Brain microvascular endothelial cell (primary cell): ENCODE measurements at places on chromosomes 2 and 18.
A peak's percentile ranks its signal among the peaks of the same experiment; 100 is the strongest.

- no peak for DNase-seq
Measured at GRCh38 chr2:43045866-43046265, 180.5 kb downstream of the ZFP36L2 start.

DNA sequence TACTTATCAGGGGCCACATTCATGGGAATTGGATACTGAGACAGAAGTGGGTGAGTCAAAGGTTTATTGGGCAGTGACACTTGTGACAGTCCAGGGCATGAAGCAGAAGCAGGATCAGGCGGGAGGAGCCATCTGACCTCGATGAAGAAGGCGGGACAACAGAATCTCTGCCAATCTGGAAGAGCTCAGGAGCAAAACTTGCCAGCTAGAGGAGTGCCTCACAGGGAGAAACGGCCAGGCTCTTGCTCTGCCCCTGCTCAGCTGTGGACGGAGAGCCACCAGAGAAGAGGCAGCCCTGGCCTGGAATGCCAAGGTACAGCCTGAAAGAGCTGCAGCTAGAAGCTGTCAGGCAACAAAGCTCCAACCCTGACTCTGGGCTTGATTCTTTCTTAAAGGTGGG is 16.9 kb downstream of the DAW1 start:
- DNase-seq: no peak

DNA sequence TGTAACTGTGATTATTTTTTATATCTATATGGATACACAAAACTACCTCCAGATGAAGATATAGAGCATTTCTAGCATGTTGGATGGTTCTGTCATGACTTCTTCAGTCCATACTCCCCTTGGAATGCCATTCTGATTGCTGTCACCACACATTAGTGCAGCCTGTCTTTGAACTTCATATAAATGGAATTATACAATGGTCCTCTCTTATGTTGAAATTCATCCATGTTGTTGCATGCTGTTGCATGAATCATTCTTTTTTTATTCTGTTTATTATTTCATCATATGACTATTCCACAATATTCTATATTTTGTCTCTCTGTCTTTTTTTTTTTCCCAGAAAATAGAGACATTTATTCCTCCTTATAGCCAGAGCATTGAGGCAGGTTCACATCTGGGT is 74.1 kb downstream of the OSBPL6 start:
- DNase-seq: no peak

- DNase-seq: no peak
Measured at GRCh38 chr2:96498021-96498431, 7.1 kb downstream of the NEURL3 start.

DNA sequence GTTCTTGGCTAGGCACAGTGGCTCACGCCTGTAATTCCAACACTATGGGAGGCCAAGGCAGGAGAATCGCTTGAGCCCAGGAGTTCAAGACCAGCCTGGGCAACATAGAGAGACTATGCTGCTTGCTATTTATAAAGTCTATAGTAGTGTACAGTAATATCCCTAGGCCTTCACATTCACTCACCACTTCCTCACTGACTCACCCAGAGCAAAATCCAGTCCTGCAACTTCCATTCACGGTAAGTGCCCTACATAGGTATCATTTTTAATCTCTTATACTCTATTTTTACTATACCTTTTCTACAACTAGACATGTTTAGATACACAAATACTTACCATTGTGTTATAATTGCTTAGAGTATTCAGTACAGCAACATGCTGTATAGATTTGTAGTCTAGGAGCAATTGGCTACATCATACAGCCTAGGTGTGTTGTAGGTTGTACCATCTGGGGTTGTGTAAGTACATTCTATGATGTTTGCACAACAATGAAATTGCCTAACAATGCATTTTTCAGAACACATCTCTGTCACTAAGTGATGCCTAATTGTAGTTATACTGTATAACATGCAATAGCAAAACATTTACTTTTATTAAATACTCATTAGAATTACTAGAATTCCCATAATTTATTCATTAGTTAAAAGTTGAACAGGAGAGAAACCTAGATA is 8.8 kb downstream of the DHX57 start:
- peak; percentile 11 for DNase-seq

DNA sequence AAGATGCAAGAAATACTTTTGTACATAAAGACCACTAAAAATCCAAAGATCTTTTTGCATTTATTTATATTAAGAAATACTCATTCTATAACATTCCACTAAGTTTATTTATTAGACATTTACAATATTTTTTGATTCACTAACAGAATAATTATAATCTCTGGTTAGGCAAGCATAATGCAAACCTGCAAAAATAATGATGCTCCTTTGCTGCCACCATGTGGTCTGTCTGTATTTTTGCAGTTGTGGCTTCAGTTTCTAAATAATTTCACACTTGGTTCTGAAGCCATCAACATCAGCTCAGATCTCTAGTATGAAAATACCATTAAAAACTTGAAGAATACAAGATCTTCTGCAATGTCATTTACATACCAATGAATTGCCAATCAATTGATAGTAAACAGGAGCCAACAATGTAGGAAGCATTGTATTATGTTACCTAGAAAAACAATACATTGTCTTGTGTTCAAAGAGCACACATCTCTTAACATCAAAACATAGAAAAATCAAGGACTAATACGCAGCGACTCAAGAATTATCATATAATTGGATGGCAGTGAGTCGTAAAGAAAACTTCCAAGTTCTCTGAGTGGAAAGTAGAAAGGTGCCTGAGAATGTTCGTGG is 28.8 kb upstream of the WDR75 start:
- no peak for DNase-seq

DNA sequence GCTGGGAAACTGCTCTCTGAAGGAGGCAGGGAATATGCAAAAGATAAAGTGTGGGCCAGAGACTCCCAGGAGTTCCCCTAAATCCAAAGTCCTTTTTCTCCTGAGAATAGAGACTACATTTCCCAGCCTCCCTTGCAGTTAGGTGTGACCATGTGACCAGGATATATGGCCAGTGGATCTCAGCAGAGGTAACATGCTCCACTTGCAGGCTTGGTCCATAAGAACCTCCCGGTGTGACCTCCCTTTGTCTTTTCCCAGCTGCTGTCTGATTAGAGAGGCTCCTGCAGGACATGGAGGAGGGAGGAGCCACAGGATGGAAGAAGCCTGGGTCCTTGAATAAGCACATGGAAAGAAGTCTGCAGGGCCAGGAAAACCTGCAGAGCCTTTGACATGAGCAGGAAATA is 76.2 kb downstream of the TGFA start:
- DNase-seq: no peak

GRCh38 chr2:188810586-188810985 is 163.6 kb upstream of the COL3A1 start:
- no peak for DNase-seq

GRCh38 chr2:98175811-98176210 is 88.8 kb downstream of the VWA3B start:
- DNase-seq: no peak

GRCh38 chr2:102304268-102304667 is 7.1 kb upstream of the IL1RL1 start:
- DNase-seq: no peak

DNA sequence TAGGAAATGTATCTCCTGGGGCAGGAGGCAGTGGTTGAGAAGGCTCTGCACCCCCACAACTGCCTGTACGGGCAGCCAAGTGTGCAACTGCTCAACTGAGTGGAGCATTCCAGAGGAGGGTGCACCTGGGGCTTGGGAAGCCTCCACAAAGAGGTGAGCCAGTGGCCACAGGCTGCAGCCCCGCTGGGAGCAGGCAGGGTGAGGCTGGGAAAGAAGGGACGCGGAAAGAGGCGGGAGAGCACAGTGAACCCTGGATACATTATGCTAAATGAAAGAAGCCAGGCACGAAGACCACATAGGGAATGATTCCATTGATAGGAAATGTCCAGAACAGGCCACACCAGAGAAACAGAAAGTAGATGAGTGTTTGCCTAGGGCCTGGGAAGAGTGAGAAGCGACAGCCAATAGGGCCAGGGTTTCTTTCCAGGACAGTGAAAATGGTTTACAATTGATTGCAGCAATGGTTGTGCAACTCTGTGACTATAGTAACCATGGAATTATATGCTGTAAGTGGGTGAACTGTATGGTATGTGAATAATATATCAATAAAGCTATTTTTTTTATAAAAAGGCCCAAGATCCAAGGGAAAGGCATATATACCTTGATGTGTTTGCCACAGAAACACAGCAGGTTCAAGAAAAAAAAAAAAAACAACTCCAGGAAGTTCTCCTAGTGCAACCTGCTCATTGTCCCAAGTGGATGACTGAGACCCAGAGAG is 82.4 kb downstream of the DDX1 start:
- DNase-seq: peak; percentile 37

GRCh38 chr2:239548451-239548871 is 147.6 kb upstream of the HDAC4 start:
- no peak for DNase-seq

DNA sequence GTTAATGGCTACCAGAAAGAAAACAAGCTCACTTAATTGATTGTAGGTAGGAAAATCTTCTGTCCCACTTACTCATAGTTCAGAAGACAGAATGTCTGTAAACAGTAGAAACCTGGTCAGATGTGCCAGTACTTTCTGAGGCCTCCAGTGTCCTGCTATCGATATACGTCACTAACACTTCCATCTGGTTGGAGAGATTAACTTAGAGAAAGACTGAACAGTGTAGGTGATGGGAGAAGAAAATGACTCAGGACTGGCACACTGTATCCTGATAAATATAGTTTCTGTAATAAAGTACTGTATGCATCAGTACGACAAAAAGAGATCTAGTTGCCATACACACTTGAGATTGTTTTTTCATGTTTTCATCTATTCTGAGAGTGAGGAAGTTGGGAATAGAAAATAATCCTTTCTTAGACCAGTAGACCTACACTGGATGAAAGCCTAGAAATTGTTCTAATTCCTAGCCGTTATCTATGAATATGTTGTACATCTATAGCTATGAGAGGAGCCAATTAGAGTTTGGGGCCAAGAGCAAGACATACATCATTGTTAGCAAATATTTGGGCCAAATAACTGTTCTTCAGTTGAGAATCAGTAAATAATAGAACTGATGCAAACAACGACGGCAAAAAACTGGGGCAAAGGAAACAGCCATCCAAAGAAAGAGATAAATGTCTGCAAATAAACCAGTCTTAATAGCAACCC is 105.9 kb downstream of the NAT8 start:
- DNase-seq: no peak

GRCh38 chr2:209719034-209719433 is 52.6 kb upstream of the UNC80 start:
- DNase-seq: no peak

GRCh38 chr18:63237881-63238692 is 81.5 kb downstream of the BCL2 start:
- peak; percentile 88 for DNase-seq

- DNase-seq: peak; percentile 56
Measured at GRCh38 chr18:46035696-46036680, 36.1 kb downstream of the PSTPIP2 start.

- DNase-seq: no peak
Measured at GRCh38 chr2:35447821-35448220, 907.8 kb upstream of the CRIM1 start.

GRCh38 chr2:202249521-202250253 is 11.3 kb upstream of the SUMO1 start:
- DNase-seq: no peak

DNA sequence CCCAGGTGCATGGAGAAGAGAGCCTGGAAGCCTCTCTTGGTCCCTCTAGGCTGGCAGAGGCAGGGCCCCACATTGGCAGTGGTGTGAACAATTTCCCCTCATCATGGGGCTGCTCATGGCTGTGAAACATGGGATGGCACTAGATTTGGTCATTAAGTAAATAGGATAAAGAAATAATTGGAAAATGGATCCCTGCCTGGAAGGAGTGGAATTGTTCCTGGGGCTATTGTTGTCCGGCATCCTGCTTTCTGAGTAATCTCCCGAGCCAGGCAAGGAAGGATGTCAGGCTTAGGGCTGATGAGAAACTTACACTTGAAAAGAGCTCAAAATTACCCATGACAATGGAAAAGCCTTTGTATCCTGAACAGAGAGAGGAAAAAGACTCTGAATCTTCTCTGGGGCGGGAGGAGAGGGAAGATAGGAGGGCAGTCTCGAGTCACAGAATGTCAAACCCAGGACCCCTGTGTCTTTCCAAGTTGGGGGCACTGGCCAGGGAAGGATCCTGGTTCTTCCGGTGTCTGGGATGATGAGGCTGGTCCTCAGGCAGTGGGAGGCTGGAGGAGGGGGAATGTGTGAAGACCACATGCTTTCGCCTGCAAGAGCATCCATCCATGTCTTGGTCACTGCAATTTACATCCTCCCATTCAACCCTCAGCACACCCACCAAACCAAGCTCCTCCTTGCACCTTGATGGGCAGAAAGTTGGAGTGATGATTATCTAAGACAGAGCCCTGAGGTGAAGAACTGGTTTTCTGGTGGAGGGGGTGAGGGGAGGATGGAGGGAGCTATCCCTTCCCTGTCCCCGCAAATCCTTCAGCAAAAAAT is 27.1 kb upstream of the STEAP3 start:
- no peak for DNase-seq

- no peak for DNase-seq
Measured at GRCh38 chr2:240133401-240133800, 2.7 kb downstream of the COPS9 start.

DNA sequence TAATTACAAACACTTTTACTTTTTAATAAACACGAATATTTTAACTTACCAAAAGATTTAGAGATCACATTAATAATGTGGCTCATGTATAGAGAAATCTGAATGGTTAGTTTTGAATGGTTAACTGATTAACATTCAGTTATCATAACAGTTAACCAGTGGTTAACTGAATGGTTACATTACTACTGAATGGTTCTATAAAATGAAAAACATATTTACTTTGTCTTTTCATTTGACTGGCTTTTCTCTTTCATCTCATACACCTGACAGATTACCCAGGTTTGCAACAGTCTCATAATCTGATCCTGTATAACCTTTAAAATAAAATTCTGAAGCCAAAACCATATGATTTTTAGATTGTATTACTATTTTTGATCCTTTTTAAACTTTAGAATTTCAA is 91.9 kb downstream of the EPB41L5 start:
- no peak for DNase-seq

- DNase-seq: no peak
Measured at GRCh38 chr2:101969723-101970122, 22.0 kb upstream of the IL1R2 start.

DNA sequence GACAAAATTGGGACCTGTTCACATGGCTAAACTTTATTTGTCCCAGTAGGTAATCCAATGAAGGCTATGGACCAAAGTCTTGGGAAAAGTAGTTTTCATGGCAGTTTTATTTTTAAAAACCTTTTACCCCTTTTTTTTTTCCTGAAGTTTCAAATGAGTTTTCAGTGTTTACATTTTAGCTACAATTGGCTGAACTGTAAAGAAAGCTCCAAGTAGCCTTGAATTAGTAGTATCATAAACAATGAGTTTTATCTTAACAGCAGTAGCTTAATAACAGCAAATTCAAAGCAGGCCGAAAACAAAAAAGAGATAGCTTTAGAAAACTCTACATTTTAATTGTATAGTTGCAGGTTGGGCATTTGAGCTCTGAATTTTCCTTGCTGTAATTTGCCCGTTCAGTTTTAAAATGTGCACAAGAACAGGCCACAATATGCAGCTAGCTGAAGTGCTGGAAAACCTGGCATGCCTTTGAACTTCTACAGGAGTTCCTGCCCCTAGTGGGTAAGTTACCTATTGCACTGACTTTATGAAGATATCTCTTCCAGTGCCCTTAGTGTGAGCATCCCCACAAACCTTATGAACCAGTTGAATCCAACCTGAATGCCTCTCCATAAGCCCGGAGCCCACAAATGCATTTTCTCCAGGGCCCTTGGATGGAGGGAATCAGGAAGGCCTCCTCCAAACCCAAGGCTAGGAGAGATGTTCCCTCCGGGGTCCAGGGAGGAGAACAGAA is 106.7 kb downstream of the XRCC5 start:
- no peak for DNase-seq
